ENCODE measurements at places on chromosomes 12 and 14. TPM values are rescaled to one million over a fixed set of nuclear protein-coding genes. Genes with fewer than 3 reads are reported as not detected.

DNA sequence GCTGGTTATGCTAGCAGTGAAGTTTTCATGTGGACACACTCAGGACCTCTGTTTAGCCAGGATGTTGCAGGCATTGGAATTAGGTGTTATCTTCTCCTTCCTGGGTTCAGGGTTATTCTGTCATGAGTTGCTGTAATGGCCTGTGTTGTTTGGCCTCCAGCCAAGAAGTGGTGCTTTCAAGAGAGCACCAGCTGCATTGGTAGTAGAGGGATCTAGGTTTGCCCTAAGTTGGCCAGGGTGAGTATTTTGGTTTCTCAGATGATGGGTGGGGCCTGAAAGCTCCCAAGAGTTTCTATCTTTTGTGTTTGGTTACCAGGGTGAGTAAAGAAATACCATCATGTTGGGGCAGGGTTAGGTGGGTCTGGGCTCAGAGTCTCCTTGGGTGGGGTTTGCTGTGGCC, 2.7 kb upstream of the GZMH start:
- no peak for DNase-seq

OS9 gene
- total RNA-seq, result 87.1 TPM

ARMH4 gene
- 0.14 TPM for total RNA-seq

INHBC gene
- total RNA-seq, result not detected

CABP1 gene
- total RNA-seq, result not detected

DNA sequence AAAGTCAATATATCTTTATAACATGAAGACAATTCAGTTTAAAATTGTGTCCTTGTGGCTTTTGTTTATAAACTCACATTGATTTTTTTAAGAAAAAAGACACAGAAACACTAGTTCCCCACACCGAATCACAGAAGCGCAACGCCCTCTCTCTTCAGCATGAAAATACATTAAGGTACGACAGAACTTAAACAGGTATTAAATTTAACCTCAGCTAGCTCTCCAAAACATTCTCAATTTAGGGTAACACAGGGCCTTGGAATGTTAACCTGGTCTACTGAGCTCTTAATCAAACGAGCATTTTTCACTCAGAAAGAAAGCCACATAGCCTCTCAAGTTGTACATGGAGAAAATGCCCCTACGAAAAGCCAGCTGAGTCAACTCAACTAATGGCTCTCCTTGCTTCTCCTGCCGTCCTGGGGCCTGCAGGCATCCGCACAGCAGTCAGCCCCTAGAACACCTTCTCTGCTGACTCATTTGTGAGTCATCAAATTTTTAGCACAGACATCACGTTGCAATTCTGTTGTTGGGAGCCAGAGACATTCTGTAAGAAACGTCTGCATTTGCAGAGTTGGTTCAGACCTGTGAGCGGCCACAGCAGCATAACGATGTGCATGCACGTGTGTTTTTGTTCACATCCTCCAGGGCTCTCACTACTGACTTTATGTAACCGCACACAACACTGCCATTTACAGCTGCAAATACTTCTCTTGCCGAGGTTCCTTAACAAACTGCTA, 141.6 kb downstream of the ITPR2 start:
- no peak for DNase-seq

DNA sequence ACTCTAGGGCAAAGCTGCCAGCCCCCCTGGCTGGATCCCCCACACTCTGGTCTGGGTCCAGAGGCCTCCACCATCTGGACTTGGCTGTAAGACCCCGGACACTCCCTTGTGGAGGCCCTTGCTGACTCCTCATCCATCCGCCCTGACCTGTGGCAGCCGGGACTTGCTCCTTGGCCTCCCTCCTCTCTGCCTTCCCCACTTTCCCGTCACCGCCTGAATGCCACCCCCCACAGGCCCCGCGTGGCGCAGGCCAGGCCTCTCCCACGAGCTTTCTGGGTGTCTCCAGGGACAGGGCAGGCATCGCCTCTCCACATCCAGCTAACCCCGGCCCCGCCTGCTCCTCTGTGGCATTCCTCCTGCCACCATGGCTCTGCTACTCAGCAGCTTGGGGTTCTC, 14.1 kb downstream of the JAG2 start:
- DNase-seq, result no peak

DNA sequence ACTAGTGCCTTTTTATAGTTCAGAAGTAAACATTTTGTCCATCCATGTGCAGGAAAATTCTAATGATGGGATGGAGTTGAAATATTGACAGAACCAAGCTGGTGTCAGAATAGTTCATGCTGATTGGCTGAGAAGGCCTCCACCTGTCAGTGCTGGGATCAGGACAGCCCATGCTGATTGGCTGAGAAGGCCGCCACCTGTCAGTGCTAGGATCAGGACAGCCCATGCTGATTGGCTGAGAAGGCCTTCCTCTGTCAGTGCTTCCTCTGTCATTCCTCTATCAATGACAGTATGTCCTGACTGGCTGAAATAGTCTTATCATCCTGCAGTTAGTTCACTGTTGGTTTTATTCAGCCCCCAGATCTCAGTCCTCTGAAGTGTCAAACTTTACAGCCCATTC, 95.7 kb downstream of the PPP2R5C start:
- no peak for DNase-seq

DNA sequence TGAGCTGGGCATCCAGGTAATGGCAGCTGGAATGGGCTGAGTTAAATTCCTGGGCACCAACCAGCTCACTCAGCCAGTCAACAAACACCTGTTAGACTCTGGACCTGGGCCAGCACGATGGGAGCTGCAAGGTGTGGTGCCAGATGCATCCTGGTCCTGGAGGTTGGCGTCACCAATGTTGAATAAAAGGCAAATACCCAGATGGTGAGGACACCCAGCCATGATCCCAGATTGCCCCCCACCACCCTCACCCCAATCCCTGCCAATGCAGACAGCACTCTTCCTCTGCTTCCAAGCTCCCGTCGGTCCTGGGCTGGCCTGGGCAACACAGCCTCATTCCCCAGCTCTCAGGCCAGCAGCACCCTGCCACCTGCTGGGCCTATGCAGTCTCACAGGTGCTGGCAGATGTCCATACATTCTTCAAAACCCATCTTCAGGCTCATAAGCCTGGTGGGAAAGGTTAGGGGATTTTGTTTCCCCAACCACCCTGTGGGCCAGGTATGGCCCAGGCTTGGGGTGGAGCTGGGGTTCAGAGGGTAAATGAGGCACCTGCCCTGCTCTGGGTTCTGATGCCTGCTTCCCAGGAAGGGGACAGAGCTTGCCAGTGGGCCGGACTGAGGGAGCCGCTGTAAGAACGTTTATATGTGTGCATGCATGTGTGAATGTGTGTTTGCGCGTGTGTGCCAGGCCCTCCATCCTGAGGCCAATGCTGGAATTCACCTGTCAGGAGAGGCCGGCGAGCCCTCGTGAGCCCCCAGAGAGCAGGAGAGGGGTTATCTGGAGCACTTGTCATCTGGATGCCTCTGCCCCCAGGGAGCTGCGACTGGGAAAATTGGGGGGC, 58.0 kb downstream of the LGMN start:
- DNase-seq, result peak; percentile 28

DNA sequence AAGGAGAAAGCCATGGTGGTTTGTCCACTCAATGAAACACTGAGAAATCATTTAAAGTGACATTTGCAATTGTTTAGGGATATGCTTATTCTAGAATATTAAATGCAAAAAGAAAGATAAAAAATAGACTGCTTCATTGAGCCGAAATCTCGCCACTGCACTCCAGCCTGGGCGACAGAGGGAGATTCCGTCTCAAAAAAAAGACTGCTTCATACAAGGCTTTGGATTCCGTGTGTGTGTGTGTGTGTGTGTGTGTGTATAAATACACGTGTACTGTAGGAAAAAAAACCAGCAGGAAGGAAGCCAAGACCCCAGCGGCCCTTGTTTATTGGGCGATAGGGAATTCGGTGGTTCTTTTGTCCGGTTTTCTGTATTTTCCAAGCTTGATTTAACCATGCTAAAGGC, 3.2 kb upstream of the ZNF839 start:
- no peak for DNase-seq
